ENCODE measurements at places on chromosomes 4 and X.
A peak's percentile ranks its signal among the peaks of the same experiment; 100 is the strongest.

- no peak for DNase-seq
These were observed 98.9 kb upstream of the PDLIM3 start for GRCh38 chr4:185634066-185634652.

DNA sequence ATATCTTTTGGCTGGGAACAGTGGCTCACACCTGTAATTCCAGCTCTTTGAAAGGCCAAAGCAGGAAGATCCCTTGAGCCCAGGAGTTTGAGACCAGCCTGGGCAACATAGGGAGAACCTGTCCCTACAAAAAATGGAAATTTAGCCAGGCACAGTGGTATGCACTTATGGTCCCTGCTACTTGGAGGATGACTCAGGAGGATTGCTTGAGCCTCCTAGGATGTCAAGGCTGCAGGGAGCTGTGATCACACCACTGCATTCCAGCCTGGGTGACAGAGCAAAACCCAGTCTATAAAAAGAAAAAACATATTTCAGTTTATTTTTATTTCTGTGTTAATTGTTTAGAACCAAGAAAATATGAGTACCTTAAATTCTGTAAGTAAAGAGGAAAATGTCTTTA, 123.7 kb downstream of the CBR4 start:
- DNase-seq, result no peak

DNA sequence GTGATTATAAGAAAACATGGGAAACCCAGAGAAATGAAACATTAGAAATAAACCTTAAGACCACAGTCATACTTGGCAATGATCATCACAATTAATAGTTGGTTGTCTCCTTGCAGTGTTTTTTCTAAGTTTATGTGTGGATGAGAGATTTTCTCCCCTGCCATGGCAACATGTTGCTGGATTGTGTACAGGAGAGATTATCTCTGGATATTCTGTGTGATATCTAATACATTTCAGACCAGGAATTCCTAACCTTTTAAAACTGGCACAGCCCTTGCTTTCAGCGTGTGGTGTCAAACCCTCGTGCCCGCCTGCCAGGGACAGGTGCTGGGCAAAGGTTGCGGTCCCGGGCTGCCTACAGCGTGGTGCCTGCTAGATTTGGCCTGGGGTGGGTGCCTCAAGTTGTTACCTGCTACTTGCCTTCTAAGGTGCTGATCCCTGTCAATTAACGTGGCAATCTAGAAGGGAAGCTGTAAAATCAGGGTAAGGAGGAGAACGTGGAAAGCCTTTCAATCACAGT, 100.5 kb downstream of the TMEM131L start:
- no peak for DNase-seq

- peak; percentile 99 for DNase-seq
These were observed at the start of gene RBPJ for GRCh38 chr4:26320538-26321372. RBPJ (plus strand) TSS chr4:26321014; CDS start chr4:26321029, 15 bp downstream.

GRCh38 chr4:76952656-76953582, 3.4 kb downstream of the SEPTIN11 start:
- no peak for DNase-seq

GRCh38 chr4:155564880-155565279, 101.8 kb upstream of the GUCY1A1 start:
- DNase-seq, result no peak

GRCh38 chr4:47933840-47934239, 19.5 kb upstream of the NFXL1 start:
- DNase-seq, result peak; percentile 43

DNA sequence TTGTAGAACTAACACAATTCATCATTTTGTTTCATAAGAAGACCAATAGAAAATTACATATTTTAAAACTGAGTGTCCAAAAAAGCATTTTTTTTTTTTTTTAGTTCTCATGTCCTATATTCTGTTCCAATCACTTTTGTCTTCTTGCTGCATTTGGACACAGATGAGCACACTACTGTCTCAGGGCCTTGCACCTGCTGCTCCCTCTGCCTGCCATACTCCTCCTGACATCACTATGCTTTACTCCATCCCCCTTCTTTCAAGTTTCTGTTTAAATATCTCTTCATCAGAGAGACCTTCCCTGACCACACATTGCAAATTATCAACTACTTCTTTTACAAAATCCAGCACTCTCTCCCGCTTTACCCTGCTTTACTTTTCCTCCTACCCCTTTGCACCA, 230.7 kb upstream of the GK2 start:
- DNase-seq, result no peak

GRCh38 chrX:23497919-23498318, 163.3 kb downstream of the PTCHD1 start:
- no peak for DNase-seq

DNA sequence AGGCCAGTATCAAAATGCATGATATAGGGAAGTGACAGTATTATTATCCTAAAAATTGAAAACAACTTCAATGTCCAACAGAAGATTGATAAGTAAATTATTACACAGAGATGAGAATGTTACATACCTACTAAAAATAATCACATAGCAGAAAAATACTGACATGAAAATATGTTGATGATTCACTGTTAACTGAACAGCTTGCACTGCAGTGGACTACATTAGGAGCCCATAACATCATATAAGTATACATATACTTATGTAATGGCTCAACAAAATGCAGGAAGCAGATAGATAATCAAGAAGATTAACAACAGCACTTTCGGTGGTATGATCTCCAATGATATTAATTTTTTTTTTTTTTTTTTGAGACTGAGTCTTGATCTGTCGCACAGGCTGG, 7.1 kb downstream of the CLOCK start:
- no peak for DNase-seq

- peak; percentile 29 for DNase-seq
These were observed 276.4 kb downstream of the IL15 start for GRCh38 chr4:141912831-141913230.

- no peak for DNase-seq
These were observed 160.7 kb upstream of the NPY2R start for GRCh38 chr4:155047755-155048154.

DNA sequence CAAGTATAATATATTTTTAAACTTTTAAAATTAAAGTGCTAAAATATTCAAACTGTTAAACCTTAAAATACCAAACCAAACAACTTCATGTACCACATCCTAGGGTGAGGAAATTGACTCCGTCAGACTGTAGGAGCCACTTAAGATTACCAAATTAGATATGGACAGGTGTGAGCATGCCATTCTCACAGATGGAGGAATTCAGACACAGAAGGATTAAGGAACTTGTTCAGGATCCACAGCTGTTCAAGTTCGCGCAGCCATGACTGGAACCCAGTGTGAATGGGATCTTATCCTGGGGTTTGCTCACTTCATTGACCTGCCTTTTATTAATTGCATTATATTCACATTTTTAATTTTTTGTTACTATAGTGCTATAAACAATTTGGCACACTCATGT, 224.9 kb upstream of the PCDH7 start:
- no peak for DNase-seq

DNA sequence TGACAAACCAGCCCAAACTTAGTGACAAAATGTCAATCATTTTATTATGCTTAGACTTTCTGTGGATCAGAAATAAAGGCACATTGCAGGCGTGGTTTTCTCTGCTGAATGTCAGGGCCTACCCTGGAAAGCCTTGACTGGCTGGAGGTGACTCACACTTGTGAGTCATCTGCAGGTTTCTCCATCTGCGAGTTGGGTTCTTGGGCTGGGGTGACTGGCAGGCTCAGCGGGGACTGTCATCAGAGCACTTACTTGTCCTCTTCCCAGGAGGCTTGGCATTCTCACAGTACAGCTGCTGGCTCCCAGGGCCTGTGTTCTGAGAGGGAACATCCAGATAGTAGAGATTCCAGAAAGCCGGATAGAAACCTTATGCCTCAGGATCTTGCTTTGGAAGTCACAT, 153.8 kb upstream of the AGA start:
- DNase-seq, result no peak

GRCh38 chr4:74423104-74423503, 21.8 kb upstream of the AREG start:
- DNase-seq, result no peak

DNA sequence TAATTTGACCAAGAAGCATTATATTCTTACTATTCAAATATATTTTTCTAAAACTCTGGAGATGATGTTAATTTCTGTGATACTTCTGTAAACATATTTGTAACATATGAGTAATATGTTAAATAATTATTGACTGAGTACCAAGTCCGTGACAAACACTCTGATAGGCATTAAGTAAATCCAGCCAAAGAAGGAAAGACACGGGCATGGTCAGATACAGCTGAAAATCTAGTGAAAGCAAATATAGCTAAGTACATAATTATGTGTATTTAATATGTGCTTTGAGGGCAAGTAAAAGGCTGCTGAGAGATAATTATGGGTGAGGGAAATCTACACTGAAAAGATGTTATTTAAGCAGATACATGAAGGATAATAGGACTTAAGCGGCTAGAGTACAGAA, 1263.6 kb upstream of the ADGRL3 start:
- DNase-seq, result peak; percentile 96

All from NCI-H2081 (cell line).